ENCODE measurements at places on chromosomes 2 and 18.
A peak's percentile ranks its signal among the peaks of the same experiment; 100 is the strongest.

DNA sequence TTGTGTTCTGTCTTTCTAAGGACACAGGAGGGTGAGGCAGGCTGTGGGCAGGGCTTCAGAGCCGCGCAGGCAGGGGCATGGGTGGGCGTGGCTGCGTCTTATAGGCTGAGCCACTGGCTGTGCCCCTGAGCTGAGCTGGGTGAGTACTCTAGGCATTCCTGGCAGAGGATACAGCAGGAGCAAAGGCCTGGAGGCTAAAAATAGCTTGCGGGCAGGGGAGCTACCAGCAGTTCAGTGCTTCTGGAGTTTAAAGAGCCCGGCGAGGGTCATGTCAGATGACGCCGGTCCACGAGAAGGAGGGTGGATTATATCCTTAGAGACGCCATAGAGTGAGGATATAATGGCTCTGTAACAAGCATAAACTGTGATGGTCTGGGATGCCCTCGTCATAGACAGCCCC is 31.5 kb upstream of the PDIA6 start:
- DNase-seq = peak; percentile 90

- no peak for DNase-seq
Measured at GRCh38 chr2:235936493-235936892, 231.7 kb downstream of the GBX2 start.

GRCh38 chr2:26562811-26563645 is 78.1 kb downstream of the CIB4 start:
- DNase-seq = peak; percentile 37

DNA sequence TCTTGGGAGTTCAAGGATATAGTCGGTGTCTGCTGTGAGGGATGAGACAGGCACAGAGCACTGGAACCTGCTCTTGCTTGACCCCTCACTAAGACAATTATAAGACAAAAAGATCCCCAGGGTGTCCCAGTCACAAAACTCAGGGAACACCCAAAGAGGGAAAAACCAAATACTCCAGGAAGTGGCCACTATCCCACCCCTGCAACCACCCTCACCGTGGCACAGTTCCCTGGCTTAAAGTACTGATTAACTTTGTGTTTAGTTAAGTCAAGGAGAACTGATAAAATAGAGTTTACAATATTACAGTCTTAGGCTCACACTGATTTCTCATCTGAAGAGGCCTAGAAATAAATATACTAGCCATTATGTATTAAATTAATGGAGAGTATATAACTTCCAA is 13.5 kb downstream of the IL36B start:
- DNase-seq = no peak

DNA sequence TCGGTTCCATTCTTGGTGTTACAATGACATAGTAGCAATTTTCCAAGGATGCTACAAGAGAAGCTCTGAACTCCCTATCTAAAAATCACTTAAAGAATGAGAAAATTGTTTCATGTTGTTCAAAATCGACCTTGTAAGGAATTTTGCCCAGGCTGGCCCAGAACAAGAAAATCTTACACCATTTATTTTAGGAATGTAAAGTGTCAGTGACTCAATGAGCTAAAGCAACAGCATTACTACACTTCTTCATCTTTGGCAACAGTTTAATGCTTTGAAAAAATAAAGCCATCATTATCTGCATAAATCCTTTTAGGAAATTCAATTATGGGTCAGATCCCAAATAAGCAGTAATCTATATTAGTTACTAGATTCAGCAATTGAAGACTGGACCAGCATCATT is 38.6 kb downstream of the SLC25A12 start:
- no peak for DNase-seq

DNA sequence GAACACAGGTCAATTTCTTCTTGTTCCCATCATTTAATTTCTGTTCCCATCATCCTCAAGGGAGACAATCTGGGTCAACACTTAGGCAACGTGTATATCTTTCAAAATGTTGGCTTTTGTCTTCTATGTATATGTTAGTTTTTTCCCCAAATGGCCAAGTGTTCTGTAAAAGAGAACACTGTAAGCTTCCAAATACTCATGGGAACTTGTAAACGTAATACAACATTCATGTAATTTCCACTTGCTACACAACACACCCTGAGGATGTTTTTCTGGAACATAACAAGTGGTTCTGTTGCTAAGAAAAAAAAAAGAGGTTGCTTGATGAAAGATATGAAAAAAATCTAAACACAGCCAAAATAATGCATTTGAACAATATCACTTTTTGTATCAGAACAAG is 149.1 kb downstream of the ATAD2B start:
- no peak for DNase-seq

DNA sequence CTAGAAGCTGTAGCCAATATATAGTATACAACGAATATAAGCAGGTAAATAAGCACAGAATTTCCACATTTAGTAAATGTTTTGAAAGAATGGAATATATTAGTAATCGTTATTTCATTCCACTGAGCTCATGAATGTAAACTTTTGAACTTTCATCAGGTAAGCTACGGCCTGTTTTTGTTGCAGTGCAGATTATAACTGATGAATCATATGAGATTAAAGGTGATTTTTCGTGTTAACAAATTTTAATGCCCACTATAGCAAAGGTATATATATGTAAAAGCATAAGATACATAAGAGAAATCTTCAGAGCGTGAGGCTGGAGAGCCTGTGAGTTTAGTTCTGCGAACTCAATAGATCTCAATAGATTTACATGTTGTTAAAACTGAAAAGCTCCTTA is 1.1 kb downstream of the SCYGR1 start:
- DNase-seq = no peak

DNA sequence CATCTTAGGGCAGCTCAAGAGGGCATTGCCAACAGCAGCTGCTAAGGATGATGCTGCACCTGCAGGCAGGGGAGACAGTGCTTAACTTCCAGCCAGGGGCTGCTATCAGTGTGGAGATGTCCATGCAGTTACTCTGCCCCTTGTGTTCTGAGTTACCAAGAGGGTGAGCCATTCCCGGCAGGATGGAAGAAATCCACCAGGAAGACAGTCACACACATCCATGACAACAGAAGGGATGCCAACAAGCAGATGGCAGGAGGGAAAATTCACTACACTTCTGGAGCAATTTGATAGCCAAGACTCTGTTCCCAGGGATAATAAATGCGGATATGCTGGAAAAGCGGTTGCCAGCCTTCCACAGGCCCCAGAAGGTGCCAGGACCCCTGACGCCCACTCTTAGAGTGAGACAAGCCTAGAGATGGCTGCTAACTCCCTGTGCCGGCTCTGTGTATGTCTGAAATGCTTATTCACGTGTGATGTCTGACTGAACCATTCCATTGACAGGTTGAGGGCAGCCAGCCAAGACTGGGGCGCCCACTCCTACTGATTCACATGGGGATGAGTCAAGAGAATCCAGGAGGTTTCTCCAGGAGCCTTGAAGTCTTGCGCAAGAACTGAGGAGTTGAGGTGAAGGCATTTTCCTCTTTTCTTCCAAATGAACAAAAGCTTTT is 24.5 kb downstream of the LOXHD1 start:
- DNase-seq = no peak

DNA sequence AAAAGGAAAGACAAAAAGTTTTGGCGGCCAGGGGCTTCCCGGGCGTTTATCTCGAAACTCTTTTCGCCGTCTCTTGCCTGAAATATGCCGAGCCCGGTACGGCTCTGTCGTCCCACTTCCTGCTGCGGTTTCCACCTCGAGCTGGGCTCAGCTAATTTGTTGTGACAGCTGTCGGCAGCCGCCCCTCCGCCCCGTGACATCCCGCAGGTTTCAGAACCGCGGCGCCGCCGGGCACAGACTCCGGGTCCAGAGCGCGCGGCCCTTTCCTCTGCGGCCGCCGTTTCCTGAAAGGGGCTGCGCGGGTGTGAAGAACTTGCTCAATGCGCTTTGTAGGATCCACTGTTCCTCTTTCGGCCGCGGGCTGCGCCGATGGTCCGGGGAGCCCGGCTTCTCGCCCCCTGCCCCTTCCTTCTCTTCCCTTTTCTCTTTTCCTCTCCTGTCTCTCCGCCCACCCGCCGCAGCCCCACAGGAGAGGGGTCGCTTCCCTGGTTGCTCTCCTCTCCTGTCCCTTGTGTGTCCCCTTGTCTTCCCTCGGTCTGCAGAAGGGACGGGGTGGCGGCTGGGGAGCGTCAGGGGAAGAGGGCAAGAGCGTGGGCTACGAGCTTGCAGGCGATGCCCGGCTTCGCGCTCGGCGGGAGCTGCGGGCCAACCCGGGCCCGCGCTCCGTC is 648 bp downstream of the ARID5A start:
- DNase-seq = peak; percentile 71

DNA sequence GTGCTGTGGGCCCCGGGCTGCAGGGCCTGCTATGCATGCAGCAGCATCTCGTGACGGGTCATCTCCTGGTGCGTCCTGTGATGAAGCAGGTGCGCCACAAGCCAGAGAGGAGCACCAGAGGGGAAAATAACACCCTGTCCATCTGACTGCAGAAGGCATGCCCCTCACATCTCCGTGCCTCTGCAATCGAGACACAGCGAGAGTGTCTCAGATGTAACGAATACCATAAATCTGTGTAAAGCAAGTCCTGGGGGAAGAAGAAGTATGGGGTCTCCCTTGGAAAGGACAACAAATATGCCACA is 137.5 kb downstream of the PTGR3 start:
- no peak for DNase-seq

DNA sequence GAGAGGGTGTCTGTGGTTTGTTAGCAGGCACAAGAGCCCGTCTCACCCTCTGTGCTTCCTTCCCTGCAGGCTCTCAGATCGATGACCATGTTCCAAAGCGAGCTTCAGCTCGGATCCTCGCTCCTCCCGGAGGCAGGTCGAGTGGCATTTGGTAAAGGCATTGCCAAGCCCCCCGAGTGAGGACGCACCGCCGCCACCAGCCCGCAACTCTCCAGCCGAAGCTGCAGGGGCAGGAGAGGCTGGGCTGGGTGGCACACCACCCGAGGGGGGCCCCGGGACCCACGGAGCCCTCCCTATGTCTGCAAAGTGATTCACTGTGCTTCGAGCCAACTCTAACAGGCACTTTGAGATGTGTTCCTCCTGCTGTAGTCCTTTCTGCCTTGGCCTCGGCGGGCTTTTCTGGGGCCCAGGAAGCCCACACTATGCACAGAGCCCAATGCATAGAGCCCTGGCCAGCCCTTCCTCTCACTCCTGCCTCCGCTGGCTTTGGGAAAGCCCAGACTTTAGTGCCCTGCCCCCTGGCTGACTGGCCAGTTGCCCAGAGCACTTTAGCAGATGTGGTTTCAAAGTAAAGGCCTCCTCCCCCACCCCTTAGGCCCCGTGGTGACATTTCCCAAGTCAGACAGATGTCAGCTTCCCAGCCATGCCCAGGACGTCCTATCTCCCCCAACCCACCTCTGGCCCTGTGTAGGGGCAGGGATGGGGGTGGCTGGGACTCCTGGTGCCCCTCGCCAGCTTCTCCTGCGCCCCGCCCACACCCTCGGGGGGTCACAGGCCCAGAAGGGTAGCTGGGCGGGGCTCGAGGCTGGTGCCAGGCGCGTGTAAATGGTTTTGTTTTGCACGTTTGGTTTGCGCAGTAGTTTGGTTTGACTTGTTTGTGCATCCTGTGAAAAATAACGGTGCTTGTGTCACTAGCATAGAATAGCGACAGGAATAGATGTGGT is 23.3 kb upstream of the MAPRE3 start:
- no peak for DNase-seq

GRCh38 chr18:22337306-22337705 is 80.4 kb downstream of the CTAGE1 start:
- no peak for DNase-seq

- no peak for DNase-seq
Measured at GRCh38 chr2:14717131-14717530, 84.6 kb downstream of the LRATD1 start.

GRCh38 chr2:174337337-174338146 is 2.8 kb downstream of the SP9 start:
- no peak for DNase-seq

DNA sequence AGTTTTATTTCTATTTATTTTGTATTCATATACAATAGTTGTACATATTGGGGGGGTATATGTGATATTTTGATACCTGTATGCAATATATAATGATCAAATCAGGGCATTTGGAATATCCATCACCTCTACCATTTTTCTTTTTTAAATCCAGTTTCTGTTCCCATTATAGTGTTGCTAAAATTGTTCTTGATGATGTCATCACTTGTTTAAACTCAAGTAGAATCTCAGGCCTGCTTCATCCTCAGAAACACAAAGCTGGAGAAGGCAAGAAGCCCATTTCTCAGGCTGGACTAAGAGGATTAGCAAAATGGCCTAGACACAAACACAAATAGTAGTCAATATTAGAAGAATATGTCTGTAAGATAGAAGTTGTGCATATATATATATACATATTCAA is 747.1 kb upstream of the ACVR2A start:
- no peak for DNase-seq

DNA sequence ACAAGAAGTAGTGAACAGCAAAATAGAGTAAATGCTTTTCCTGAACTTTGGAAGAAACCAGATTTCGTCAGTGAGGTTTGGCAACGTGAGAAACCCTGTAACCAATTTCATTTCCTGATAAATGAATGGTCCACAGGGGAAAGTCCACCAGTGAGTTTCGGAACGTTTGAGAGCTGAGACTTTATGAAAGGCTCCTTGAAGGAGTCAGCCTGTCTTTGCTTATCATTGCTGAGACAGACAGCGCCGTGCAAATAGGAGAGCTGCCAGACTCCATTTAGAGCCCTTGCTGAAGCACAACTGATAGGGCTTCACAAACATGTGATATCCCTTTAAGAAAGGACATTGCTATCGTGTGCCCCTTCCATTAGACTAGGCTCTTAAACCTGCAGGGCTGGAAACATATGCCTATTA is 121.8 kb upstream of the SMAD7 start:
- DNase-seq = no peak

- peak; percentile 27 for DNase-seq
Measured at GRCh38 chr18:63236921-63237846, 82.4 kb downstream of the BCL2 start.

DNA sequence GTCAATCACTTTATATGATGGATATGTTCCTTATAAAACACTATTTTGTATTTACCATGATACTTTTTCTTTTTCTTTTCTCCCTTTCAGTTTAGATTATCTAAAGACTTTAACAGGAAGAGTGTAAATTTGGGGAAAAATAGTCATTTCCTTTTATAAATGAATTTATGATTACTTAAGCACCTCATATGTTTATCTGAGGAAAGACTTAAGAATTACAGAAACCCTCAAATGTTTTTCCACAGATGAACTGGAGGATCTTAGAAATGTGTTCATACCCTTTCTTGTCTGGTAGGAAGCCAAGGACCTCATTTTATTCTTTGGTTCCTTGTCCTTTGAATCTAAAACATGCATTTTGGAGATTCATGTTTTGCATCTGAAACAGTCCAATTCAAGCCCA is 36.7 kb downstream of the MAPRE2 start:
- no peak for DNase-seq

- no peak for DNase-seq
Measured at GRCh38 chr18:21853016-21853415, 112.4 kb downstream of the MIB1 start.

GRCh38 chr18:23173912-23174311 is 38.6 kb downstream of the CABLES1 start:
- no peak for DNase-seq
